ENCODE measurements at places on chromosomes 4 and X. TPM values are rescaled to one million over a fixed set of nuclear protein-coding genes. Genes with fewer than 3 reads are reported as not detected.

ZNF81 gene
- total RNA-seq = 8.6 TPM

SOX3 gene
- total RNA-seq = not detected

USP9X gene
- total RNA-seq = 57.5 TPM

NWD2 gene
- total RNA-seq = not detected

BRS3 gene
- total RNA-seq = not detected

MAGEB6B gene
- not detected for total RNA-seq

ADRA2C gene
- not detected for total RNA-seq

LSM6 gene
- 52.2 TPM for total RNA-seq

ZIC3 gene
- total RNA-seq = not detected

GPC3 gene
- 1.0 TPM for total RNA-seq

PPAT gene
- 24.3 TPM for total RNA-seq

AREG gene
- 0.37 TPM for total RNA-seq

SLC49A3 gene
- total RNA-seq = 0.35 TPM

USP17L28 gene
- total RNA-seq = not detected

PNMA6F gene
- not detected for total RNA-seq

SATL1 gene
- total RNA-seq = not detected

SPANXA2 gene
- total RNA-seq = not detected

TBC1D9 gene
- total RNA-seq = 0.04 TPM

TMEM156 gene
- total RNA-seq = 19.6 TPM

DUX4 gene
- total RNA-seq = not detected

IL3RA gene
- total RNA-seq = 6.4 TPM

ARX gene
- not detected for total RNA-seq

SUPT20HL2 gene
- not detected for total RNA-seq

LIMCH1 gene
- total RNA-seq = not detected

GLRB gene
- not detected for total RNA-seq

FOXR2 gene
- not detected for total RNA-seq

SYTL5 gene
- total RNA-seq = not detected

TEX13D gene
- not detected for total RNA-seq

RHOXF2B gene
- not detected for total RNA-seq

TMEM271 gene
- not detected for total RNA-seq

SH3D19 gene
- total RNA-seq = not detected

DRD5 gene
- not detected for total RNA-seq

C4orf50 gene
- total RNA-seq = 0.21 TPM

ADH6 gene
- total RNA-seq = not detected

PAGE2B gene
- total RNA-seq = not detected

LONRF3 gene
- total RNA-seq = 0.35 TPM

CSAG3 gene
- 0.35 TPM for total RNA-seq

MAGEB2 gene
- not detected for total RNA-seq

HSFX4 gene
- total RNA-seq = not detected

CFP gene
- 25.9 TPM for total RNA-seq

CFAP47 gene
- total RNA-seq = not detected

PRR32 gene
- not detected for total RNA-seq

BEX5 gene
- total RNA-seq = 2.2 TPM

UBE2D3 gene
- 500 TPM for total RNA-seq

GAGE12F gene
- total RNA-seq = not detected

PCSK1N gene
- total RNA-seq = 0.40 TPM

AMTN gene
- total RNA-seq = not detected

CBR4 gene
- total RNA-seq = 12.8 TPM

UGT2B11 gene
- total RNA-seq = not detected

OTUD6A gene
- total RNA-seq = not detected

APOOL gene
- total RNA-seq = 11.8 TPM

VEGFD gene
- not detected for total RNA-seq

STATH gene
- total RNA-seq = not detected

DCX gene
- not detected for total RNA-seq

TRPC3 gene
- total RNA-seq = 0.94 TPM

ATP2B3 gene
- total RNA-seq = not detected

MRFAP1L1 gene
- 74.5 TPM for total RNA-seq

CHRNA9 gene
- not detected for total RNA-seq
